ENCODE measurements at places on chromosomes 6 and 20. TPM values are rescaled to one million over a fixed set of nuclear protein-coding genes. Genes with fewer than 3 reads are reported as not detected.

DNA sequence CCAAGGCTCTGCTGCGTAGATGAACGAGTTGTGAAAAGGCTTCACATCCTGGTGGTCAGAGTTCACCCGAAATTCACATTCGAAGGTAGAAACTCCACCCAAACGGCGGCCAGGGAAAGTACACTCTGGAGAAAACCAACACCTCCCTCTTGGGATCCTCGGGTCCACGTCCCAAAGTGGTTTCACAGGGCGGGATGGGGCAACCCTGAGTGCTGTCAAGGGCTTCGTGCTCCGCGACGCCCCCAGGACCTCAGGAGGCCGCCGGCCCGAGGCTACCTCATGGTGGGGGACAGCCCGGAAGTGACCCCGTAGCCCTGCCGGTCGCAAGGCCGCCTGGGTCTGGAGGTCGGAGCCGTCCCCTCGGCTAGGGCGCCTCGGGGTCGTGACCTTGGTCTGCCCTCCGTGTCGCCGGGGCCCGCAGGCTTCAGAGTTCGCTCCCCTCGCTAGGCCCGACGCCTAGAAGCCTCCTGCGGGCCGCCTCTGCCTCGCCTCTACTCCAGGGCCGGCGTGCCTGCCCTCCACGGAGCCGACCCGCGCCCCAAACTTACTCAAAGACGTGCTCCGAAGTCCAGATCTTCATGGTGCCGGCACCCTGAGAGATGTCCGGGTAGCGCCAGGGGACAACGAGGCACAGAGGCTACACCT, at the start of gene PRELID3B:
PRELID3B (minus strand) TSS at position 636 of the 645 bp plus-strand sequence; CDS start at position 580, 56 bp downstream.
- peak; percentile 32 for DNase-seq

- no peak for DNase-seq
Observed at GRCh38 chr6:35967076-35967774, 46.3 kb upstream of the SRPK1 start.

DEF6 gene
- total RNA-seq: 0.65 TPM

- no peak for DNase-seq
Observed at GRCh38 chr20:43963233-43963632, 48.6 kb downstream of the TOX2 start.

DNA sequence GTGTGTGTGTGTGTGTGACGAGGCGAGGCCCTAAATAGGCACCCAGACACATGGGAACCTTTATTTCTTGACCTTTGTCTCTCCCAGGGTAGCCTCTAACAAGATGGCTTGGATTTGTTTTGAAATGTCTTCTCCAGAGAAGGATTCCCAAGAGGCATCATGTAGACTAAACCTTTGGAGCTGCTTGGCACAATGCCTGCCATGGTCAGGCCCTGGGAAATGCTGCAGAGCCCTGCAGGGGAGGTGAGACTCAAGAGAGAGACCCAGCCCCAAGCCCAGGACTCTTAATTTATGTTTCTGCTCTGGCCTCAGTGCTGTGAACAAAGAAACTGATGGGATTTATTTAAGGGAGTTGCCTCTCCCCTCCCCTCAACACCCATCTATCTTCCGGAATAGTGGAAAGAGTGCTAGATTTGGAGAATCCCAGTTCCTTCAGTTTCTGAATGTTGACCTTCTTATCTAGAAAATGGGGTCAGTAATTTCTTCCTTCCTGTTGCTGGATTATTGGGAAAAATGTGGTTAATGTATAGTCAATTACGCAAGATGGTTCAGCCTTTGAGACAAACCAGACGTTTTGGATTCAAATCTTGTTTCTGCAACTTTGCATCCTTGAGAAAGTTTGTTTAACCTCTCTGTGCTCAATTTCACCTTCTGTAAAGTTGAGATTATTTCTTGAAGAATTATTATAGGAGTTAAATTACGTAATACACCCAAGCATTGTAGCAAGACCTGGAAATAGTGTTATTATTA, 434.8 kb downstream of the MAFB start:
- DNase-seq: no peak

BTBD3 gene
- 41.6 TPM for total RNA-seq

GRCh38 chr6:150038202-150039062, 13.1 kb upstream of the RAET1L start:
- DNase-seq: no peak

GRCh38 chr6:46323312-46323965, 152.7 kb upstream of the ENPP5 start:
- no peak for DNase-seq

- DNase-seq: no peak
Observed at GRCh38 chr6:90144396-90144795, 152.2 kb downstream of the BACH2 start.

DNA sequence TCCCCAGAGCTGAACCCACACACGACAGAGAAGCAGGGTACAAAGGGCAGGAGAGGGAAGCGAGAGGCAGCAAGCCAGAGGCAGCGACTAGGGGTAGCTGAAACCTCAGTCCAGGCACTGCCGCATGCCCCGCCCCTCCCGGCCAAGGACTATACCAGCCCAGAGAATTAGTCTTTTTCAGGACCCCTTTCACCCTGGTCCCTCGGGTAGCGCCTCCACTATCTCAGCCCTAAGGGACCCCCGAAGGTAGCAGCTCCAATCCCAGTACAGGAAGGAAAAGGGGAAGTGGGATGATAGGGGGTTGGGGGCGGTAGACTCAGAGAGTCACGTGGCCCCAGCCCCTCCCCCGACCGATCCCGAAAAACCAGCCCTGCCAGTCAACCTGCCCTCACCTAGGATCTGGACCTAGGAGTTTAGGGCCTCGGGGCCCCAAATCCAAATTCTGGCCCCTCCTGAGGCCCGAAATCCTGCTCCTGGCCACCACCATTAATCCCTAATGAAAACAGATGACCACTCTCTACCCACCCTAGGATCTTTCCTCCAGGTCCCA, 1.3 kb downstream of the RGL2 start:
- no peak for DNase-seq

GRCh38 chr20:6711951-6712649, 55.4 kb upstream of the BMP2 start:
- DNase-seq: peak; percentile 18

SLC13A3 gene
- not detected for total RNA-seq

TUBB2B gene
- total RNA-seq: 1.8 TPM

DNA sequence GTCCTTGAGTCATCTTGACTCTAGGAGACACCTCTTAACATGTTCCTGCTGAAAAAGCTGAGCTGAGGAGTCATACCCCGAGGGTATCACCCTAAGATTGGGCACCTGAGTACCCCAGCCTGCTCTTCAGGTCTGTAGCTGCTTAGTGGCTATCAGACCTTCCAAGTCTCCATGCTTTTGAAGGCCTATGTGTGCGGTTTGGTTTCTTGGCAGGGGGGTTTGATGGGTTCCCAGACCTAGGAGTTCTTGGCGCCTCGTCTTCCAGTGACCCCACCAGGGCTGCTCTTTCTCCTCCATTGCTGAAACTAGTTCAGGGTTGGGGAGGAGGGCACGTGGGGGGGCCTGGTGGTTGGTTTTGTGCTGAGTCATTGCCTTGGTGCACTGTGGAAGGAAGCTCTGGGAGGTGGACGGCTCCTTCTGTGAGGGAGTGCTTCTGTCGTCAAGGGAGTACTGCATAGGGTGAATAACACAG, 20.1 kb downstream of the IGF2R start:
- no peak for DNase-seq

DNA sequence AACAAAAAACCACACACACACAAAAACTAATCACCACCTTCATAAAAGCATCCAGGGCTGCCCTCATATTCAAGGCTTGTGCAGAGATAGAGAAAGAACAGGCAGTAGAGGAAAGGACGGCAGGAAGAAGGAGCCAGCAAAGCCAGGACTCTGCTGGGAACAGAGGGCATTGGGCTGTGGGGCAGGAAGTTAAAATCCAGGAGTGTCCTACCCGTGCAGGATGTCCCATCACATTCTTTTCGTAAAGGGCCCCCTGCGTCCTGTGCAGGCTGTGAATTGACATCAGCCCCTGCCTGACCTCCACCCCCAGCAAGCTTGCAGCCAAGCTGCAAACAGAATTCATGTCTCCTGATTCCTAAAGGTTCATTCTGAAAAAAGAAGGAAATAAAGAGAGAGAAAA, 96.4 kb upstream of the AKAP12 start:
- DNase-seq: peak; percentile 75

- DNase-seq: no peak
Observed at GRCh38 chr20:18172379-18172778, 34.7 kb downstream of the KAT14 start.
